NCI-H2029 (cell line): ENCODE measurements at places on chromosomes 4 and X.

- no peak for DNase-seq
Measured at GRCh38 chr4:35695421-35695820, 548.9 kb downstream of the ARAP2 start.

DNA sequence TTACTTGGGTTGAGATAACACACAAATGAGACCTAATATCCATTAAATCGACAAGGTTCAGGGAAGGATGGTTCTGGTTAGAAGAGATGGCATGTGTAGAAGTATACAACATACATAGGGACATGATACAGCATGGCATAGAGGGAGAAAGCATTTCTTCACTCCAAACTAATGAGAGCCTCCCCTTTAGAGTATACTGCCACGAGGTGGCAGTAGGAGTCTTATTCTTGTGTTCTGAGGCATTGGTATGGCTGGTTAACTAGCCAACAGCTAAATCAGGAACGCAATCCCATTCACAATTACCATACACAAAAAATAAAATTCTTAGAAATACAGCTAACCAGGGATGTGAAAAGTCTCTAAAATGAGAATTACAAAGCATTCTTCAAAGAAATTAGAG is 29.1 kb upstream of the TRO start:
- peak; percentile 23 for DNase-seq

DNA sequence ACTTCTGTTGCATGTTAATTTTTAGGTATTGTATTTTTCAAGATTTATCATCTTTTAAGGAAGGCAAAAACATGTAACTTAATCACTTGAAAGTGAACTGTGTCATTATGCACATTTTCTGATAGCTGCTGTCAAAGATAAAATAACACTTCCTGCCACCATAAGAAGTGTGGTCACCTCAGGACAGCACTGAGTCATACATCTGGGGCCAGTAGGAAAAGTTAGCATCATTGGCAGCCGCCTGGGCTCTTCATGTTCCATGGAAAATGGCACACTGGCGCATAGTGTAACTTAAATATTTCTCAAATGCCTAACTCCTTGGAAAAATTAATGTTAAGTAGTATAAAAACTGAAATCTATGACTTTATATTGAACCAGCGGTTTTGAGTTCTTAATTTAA is 24.2 kb downstream of the CNKSR2 start:
- DNase-seq = no peak

- DNase-seq = no peak
Measured at GRCh38 chrX:153984351-153985178, 12.0 kb downstream of the TMEM187 start.

GRCh38 chrX:12804655-12805054 is 13.4 kb downstream of the PRPS2 start:
- DNase-seq = no peak

GRCh38 chrX:50913520-50913919 is 3.0 kb downstream of the BMP15 start:
- DNase-seq = no peak

DNA sequence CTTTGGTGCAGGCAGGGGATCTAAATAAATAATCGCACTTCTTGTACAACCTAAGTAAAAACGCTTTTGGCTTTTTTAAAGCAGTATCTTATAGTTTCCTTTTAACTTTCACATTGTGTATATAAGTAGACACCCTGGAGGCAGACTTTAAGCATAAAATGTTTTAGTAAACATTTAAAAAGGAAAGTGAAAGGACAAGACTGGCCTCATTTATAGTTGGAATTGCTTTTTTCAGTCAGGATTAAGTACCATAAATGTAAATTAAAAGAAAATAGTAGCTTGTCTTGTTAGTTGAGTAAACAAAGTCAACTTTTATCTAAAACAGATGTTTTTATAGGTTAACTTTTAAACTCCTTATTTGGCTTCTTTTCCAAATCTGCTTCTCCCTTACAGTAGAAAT is 39.7 kb downstream of the PTPN13 start:
- DNase-seq = no peak

- DNase-seq = no peak
Measured at GRCh38 chrX:103954259-103954658, 8.2 kb upstream of the TMSB15B start.

GRCh38 chr4:16598597-16599206 is 299.7 kb downstream of the LDB2 start:
- DNase-seq = no peak

GRCh38 chr4:128974136-128974581 is 119.2 kb downstream of the SCLT1 start:
- no peak for DNase-seq

DNA sequence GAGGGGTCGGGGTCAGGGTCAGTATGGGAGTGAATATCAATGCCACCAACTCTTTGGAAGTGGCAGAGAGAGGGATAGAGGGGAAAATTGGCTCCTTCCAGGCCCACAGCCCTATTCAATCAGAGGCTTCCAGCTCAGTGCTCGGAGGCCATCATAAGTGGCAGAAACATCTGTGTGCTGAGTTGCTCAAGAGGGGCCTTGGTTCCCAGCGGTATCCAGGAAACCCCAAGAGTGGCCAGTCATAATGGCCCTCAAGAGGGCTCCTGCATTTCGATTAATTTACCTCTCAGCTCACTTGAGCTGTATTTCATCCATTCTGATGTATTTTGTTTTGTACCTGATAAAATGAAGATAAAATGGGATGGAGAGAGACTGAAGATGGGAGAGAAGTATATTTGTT is 154.3 kb upstream of the EOLA2 start:
- DNase-seq = no peak

DNA sequence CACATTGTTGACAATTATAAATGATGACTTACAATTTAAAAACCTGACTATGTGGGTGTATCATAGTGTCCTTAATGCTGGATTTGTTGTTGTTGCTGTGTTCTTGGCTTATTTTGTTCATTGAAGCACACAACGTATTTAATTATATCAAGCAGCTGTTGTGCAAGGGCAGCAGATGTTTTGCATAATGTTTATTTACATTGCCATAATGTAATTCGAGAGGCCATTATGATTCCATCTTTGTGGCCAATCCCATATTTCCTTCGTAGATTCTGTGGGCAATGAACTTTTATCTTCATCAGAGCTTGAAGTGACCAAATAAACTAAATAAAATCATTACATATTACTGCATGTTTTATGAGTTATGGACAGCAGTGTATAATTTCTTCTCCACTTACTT is 422.6 kb upstream of the GALNTL6 start:
- no peak for DNase-seq

DNA sequence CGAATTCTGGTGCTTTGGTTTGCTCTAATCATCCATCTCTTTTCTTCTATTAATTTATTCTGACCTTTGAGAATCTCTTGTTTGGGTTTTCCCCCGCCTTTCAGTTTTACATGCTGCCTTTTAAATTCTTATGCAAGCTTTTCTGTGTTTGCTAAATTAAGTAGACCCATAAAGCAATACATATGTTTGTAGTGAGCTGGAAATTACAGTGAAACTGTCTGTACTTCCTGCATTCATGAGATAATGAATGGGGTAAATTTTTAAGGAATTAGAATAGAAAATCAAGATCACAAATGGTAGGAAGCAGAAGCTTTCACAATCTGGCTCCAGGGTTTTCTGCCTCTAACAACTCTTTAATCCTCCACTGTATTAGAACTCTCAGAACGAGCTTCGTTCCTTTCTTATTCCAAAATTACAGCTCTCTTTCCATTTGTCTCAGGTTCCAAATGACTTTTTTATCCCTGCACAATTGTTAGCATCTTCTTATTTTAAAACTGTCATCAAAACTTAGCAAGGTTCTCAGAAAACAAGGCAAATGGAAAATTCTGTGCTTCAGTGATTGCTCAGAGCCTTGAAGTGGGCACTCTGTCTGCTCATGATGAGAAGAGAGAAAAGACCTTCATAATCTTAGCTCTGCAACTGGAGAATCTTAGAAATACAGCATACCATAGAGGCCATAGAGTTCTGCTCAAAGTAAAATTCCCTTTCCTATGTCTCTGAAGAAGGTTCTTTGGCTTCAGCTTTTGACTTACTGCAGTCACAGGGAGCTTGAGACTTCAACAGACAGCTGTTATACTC is 108.2 kb downstream of the EGF start:
- no peak for DNase-seq

- no peak for DNase-seq
Measured at GRCh38 chrX:13816176-13816575, 717 bp downstream of the GPM6B start.

DNA sequence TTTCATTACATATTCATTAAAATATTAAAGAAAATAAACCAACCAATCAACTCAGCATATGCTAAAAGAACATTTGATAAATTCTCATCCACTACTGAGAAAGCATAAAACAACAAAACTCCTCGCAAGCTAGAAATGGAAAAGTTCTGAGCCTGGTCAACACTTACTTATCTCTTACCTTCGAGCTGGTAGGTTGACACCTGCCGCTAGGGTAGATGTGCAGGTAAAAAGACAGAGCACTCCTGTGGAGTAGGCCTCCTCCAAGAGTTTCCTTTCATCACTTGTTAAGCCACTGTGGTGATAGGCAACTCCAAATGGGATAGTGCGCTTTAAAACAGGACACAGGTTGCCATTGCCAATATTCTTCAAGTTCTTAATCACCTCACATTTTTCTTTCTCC is 18.9 kb downstream of the HELQ start:
- DNase-seq = no peak

DNA sequence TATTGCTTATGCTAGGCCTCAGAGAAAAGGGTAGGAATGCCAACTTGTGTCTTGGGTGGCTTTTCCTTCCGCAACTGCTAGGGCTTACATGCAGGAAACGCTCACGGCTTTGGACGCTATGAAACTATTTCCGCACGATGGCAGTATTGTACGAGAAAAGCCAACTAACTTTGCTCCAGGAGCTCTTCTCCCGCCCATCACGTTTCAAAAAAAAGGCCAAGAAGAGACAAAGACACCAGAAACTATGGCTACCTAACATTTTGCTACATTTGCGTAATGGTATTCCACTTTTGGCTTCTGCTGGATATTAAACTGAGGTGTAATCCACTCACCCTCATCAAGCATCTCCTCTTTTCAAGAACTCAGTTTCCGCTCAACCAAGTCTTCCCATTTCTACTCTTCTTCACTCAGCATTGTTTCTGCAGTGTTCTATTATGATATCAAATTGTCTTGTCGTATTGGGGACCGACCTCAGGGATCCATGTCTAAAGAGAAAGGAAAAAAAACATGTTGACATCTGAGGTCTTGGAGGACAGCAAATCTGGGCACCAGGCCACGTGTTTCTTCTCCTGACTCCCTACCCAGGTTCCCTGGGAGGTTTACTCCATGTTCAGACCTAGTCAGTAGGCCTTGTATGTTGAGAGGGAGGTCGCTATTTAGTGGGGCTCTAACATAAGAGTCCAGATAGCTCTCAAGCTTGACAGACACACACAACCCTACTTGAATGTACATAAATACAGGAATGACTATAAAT is 239.4 kb upstream of the STK26 start:
- DNase-seq = no peak

GRCh38 chrX:51420610-51421009 is 75.8 kb downstream of the NUDT11 start:
- no peak for DNase-seq

GRCh38 chrX:17005712-17006368 is 59.4 kb downstream of the REPS2 start:
- DNase-seq = no peak

GRCh38 chrX:8851231-8851886 is 50.2 kb upstream of the FAM9A start:
- DNase-seq = no peak

DNA sequence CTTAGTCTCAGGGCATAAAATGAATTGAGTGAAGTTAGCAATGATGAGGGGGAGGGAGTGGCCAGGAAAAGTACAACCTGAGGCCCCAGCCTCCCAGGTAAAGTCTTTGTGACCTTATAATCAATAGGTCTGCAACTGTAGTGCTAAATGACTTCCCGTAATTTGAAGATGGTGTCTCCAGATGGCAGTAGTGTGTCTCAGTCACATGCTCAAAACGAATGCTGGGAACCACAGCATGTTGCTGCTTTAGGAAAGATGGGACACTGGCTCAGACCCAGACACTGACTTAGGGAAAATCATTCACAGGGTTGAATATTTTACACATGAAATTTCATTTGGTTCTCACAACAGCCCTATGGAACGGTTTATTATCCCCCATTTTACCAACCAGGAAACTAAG is 10.3 kb downstream of the SRPX2 start:
- DNase-seq = no peak

DNA sequence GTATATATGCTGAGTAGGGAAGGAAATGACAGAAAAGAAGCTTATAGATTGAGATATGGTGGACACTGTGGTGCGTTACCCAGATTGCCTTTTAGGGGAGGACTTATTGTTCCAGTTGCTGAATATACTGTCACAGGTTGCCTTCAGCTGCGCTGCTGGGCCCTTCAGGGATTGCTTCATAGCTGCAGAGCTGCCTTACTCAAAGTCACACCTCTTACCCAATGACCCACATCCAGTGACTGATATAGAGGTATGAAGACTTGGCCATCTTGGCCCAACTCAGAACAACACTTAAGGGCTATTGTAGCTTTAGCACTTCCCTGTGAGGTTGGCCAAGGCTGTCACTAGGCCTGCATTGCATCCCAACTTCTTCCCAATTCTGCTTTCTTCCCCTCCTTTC is 63.4 kb upstream of the TMEM164 start:
- no peak for DNase-seq

- no peak for DNase-seq
Measured at GRCh38 chrX:121886557-121886956, 839.1 kb downstream of the GLUD2 start.

- DNase-seq = no peak
Measured at GRCh38 chrX:41984628-41985027, 61.3 kb upstream of the CASK start.

DNA sequence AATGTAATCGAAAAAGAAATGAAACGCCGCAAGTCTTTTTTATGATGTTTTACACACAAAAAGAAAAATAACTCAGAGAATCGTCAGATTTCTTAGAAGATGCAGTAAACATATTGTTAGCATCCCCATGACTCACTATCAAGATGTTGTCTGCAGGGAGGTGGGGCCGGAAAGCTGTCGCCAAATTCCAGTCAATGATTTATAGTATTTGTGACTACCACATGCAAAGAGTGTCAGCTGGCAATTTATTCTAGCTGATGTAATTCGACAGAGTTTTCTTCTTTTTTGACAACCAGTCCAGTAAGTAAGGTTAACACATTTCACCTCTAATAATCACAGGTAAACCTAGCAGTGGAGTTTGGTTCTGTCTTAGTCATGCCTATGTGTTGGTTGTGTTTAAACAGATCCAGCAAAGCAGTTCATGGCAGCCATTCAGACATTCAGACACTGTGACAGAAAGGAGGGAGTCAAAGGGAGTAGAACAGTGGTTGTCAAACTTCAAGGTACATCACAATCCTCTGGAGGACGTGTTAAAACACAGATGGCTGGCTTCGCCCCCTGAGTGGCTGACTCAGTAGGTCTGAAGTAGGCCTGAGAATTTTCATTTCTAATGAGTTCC is 19.8 kb upstream of the PPP1R2C start:
- DNase-seq = no peak

GRCh38 chr4:74671080-74671698 is 123.1 kb downstream of the BTC start:
- peak; percentile 34 for DNase-seq

DNA sequence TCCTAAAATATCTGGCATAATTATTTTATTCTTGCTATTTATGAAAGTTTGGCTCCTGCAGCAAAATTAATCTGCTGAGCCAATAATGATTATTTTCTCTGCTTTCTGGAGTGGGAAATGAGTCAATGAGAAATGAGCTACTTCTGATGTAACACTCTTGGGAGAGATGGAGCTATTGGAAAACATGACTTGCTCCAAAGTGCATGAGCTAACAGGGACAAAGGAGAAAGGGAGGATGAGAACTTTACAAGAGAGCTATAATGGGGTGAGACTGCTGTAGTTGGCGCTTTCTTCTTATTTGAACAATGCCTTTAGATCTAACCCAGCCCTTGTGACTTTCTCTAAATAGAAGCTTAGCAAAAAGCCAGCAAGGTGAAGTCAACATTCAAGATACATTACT is 615.1 kb downstream of the ANKRD50 start:
- no peak for DNase-seq
